ENCODE measurements at places on chromosomes 2 and 18.

DNA sequence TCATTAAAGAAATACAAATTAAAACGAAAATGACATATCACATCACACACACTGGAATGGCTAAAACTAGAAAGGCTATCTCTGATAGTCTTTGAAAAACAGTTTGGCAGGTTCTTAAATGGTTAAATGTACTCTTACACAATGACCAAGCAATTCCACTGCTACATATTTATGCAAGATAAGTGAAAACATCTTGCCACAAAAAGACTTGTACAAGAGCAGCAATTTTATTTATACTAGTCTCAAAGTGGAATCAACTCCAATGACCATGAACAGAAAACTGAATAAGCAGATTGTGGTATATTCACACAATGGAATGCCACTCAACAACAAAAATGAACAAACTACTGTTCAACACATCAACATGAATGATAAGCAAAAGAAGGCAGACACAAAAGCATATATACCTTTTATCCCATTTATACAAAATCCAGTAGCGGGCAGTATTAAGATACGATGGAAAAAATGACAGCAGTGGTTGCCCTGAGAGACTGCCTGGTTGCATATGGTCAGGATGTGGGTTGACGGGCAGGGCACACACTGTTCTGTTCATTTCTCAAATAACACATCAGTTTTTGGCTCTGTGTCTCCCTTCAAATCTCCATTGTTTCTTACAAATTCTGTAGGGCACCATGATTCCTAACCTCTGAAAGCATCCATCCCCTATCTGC, 25.4 kb downstream of the SP100 start:
- DNase-seq, result peak; percentile 15

GRCh38 chr2:160270571-160271113, 70.6 kb upstream of the ITGB6 start:
- DNase-seq, result no peak

- DNase-seq, result no peak
Observed at GRCh38 chr2:61045999-61046398, 19.7 kb upstream of the SANBR start.

GRCh38 chr2:10397878-10398277, 50.2 kb downstream of the ODC1 start:
- DNase-seq, result no peak

- no peak for DNase-seq
Observed at GRCh38 chr2:113720167-113720566, 36.3 kb downstream of the SLC35F5 start.

DNA sequence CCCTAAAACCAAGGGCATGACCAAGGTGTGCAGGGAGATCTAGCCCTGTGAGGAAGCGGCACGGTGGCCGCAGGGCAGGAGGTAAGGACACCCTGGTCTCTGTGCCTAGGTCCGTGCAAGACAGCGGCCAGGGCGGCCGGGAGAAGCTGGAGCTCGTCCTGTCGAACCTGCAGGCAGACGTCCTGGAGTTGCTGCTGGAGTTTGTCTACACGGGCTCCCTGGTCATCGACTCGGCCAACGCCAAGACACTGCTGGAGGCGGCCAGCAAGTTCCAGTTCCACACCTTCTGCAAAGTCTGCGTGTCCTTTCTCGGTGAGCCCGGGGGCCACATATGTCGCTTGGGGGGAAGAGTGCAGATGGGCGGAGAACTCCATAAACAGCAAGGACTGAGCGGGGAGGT, 235.4 kb downstream of the ATAD2B start:
- DNase-seq, result no peak

GRCh38 chr18:24271381-24272228, 126.0 kb downstream of the OSBPL1A start:
- DNase-seq, result no peak

DNA sequence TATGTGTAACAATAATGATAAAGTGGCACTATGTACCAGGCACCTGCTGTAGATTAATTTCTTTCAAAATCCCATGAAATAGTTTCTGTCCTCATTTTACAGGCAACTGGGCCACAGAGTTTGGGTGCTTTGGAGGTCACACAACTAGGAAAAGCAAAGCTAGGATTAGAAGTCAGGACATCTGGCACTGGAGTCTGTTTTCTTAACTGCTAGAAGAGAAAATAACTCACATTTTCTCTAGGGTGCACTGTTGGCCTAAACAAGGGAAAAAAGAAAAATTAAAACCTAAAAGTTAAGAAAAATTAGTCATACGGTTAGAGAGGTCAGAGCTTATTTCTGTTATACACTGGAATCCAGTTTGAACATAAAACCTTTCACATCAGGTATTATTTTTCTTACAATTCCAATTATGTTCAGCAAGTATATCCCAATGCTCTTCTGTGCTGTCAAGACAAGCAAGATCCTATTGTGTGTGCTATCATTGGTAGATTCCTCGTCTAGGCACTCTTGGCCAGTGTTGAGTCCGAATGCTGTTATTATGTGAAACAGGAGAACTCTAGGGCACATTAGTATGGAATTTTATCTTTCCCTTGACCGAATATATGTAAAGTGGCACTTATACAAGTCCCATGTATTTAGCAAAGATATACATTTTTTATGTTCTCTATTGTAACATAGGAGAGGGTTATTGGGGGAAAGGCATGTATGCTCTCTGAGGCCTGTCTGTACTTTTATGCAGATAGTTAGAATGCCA, 1.5 kb upstream of the OSGEPL1 start:
- DNase-seq, result no peak

- DNase-seq, result no peak
Observed at GRCh38 chr2:134432435-134432883, 178.6 kb downstream of the MGAT5 start.

GRCh38 chr18:13627639-13628038, 98.7 kb downstream of the FAM210A start:
- DNase-seq, result no peak

DNA sequence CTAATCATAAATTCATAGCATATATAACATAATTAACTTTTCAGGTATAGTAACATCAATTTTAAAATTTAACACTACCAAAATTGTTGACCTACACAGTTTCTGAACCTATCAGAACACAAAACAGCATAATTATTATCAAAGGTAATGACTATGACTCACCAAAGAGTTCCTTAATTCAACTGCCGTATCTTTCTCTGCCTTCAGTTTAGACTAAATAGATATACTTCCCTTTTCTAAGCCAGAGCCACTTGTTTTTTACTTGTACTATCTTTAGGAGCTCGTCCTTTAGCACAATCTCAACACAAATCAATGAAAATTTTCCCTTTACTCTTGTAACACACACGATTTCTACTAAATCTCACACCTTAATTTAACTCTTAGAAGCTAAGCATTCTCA, 54.4 kb downstream of the CCDC88A start:
- DNase-seq, result no peak

- no peak for DNase-seq
Observed at GRCh38 chr18:71116535-71116934, 827.7 kb downstream of the SOCS6 start.

- no peak for DNase-seq
Observed at GRCh38 chr2:854460-854859, 96.2 kb upstream of the SNTG2 start.

DNA sequence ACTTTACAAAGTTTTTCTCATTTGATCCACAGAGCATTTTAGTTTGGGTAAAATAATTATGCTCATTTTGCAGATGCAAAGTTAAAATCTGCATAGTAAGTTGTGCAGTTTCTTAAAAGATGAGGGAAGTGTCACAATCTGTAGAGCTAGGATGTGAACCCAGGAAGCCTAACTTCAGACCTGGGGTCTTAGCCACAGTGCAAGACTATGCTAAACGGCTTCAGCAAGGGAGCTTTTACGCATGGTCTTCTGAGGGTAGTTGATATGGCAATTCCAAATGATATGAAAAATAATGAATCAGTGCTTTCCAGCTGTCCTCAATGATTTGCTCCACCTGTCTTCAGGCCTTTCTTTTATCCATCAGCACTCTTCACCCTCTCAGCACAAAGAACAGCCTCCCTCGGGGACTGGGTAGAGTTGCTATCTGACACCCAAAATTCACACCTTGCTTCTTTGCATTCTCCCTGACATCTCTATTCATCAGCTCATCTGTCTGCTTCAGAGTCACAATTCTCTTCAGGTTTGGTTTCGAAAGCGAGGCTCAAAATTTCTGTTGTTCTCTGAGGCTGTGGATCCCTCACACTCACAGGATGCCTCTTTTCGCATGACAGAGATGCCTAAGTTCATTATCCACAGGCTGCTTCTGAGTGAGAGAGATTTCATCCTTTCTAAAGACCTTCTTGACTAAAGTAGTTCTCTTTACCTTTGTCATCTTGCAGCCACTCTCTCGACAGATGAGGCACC, 302.5 kb downstream of the NRXN1 start:
- DNase-seq, result no peak

GRCh38 chr18:6313415-6313814, 101.3 kb downstream of the L3MBTL4 start:
- no peak for DNase-seq

DNA sequence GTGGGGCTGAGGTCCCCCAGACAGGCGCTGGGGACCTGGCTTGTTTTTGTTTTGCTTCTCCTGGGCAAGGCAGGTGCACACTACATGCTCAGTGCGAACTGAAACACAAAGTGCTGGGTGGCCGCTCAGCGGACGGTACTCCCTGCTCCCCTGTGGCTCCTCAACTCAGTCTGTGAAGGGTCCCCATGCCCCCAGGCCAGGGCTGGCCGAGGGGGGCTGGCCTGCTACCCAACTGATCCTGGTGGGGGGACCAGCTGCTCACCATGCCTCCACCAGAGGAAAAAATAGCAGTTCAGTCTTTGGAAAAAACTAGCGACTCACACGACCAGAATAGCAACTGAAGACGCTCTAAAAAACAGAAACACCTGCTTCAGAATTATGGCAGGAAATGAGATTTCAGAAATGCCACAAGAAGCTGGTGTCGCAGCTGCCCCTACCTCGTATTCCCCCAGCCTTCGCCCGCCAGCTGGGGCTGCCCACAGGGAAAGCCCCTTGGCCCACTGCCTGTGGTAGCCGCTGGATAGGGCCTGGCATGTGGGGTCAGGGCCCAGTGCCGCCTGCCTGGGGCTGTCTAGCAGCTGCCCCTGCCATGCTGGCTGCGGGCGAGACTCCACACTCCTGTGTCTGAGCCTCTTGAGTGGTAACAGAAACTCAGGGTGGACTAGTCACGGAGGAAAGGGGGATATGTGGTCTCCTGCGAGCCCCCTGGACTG, 43.7 kb downstream of the MEX3C start:
- peak; percentile 8 for DNase-seq

DNA sequence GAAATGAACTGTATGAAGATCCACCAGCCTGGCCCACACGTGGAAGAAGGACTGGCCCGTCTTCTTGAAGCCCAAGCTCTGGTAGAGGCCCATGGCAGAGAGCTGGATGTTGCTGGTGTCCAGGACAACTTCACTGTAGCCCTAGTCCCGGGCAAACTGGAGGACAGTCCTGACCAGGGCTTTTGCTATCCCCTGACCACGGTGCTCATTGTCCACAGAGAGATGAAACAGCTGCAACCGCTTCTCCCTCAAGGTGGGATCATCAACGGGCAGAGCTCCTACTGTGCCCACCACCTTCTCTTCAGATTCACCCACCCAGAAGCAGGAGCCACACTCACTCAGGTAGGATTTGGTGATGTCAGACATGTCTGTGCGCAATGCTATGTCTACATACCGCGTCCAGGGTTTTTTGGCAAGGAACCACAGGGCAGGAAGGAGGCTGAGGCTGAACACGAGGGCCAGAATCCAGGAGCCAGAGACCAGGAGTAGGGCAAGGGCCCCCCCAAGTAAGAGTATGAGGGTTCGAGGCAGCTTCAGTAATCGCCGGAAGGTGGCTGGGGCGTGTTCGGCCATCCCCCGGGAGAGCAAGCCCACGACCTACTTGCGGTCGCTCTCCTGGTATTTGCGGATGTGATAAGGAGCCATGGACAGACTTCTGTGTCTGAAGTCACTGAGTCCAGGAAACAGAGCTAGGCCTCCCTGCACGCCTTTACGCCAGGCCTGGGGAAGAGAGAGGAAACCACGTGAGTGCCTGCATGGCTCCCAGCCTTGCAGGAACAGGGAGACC, 36.3 kb downstream of the TPRKB start:
- DNase-seq, result no peak

DNA sequence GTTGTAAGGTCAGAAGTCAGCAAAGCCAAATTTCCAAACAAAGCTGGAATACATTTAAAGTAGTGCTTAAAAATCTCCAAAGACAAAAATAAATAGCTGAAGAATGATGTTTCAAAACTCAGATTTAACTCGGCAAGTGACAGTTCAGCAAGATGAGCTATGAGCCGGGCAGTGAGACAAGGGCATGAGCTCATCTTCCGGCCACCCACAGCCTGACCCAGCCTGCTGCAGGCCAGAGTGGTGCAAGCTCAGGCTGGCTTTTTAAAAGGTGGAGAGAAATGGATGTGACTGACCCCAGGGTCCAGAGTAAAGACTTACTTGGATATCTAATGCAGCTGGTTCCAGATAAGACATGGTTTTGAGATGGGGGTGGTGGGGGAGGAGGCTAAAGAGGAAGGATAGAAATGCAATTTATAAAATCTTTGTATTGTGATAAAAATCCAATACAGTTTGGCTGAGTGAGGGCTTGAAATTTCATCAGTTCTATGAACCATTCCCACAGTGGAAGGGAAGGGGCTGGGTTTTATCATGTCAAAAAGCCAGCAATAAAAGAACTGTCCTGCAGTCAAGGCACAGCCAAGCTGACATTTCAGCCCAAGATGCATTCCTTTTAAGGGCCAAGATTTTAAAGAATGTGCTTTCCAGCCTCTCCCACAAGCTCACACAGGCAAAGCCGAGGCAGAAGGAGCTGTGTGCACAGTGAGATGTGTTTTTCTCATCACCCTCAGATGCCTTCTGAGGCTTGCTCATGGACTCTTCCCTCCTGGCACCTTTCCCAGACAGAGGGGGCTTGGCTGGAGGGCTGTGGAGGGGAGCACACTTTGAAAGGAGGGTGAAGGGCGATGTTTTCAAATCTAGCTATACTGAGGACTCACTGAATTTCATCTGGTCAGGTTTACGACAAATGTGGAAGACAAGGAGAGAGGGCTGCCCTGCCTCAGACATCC, 97.9 kb upstream of the KLHL29 start:
- no peak for DNase-seq

- DNase-seq, result no peak
Observed at GRCh38 chr2:168165985-168166901, 81.2 kb downstream of the STK39 start.

DNA sequence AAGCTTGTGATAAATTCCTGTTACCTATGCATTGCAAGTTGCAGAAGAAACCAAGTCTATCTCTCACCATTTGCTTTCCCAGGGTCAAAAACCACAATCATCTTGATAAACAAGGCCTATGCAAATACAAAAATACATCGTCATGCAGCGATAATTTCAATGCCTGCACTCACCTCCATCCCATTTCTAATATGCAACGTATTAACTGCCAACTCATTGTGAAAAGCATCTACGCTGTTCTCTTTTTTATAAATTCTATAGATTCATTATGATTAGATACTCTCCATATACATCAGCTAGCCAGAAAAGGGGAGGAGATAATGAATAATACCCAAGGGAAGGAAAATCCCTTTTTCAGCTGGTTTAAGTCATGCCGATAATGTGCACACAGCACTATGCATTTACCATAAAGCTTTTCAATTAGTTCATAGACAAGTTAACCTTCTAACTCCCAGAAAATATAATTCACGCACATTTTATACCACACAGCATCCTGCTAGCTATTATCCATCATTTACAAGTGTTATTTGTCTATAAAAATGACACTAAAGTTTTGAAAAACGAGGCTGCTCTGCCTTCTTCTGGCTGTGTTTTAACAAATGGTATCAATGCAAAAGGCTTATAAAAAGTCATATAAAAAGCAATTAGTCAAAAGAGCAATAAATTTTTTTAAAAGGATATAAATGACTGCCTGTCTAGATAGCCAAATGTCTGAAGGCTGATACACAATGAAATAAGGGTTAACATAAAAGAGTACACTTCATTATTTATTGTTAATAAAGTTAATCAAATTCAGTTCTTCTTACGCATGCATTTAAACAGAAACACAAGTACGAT, 77.6 kb downstream of the AFF3 start:
- DNase-seq, result no peak

- DNase-seq, result no peak
Observed at GRCh38 chr18:22935431-22935830, 2.3 kb downstream of the RBBP8 start.

All from stimulated activated CD4-positive, alpha-beta T cell treated with anti-CD3 and anti-CD28 coated beads, Interleukin-1b, Interleukin-23, amount 100 ng/mL, for 1 hour (primary cell).